CD4-positive, CD25-positive, alpha-beta regulatory T cell (primary cell): ENCODE measurements at places on chromosomes 5 and 9.

DNA sequence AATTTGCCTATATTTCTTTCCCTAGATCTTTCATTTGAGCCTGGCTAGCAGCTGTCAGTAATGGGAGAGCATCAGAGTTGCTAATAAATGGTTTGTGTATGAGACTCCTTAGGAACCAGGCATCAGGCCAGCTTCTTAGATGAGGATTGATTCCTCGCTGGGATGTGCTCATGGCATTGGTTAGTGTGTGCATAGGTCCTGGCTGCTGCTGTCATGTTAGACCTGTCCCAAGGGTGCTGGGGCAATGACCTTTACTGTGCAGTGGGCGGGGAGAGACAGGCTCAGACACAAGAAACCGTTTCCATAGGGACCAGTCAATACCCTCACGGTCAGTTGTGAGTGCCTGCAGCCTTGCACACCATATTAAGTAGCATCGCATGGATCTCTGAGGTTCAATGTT is 112.3 kb upstream of the NR3C1 start:
- no peak for DNase-seq

GRCh38 chr9:111236332-111236731 is 93.7 kb downstream of the OR2K2 start:
- DNase-seq = no peak

- peak; percentile 89 for DNase-seq
Measured at GRCh38 chr9:136991993-136992818, at the start of gene PAXX. Gene PAXX (plus strand): TSS chr9:136992422. CDS start chr9:136992444, 22 bp downstream.

GRCh38 chr5:159345336-159345735 is 15.0 kb upstream of the IL12B start:
- no peak for DNase-seq

GRCh38 chr5:124783285-124783684 is 36.8 kb upstream of the ZNF608 start:
- DNase-seq = no peak
